ENCODE measurements at places on chromosomes 7 and 10. TPM values are rescaled to one million over a fixed set of nuclear protein-coding genes. Genes with fewer than 3 reads are reported as not detected.

GRCh38 chr7:40879941-40880543 lies 745.2 kb downstream of the SUGCT start:
- no peak for DNase-seq

CDK14 gene
- 23.5 TPM for total RNA-seq

ARL3 gene
- total RNA-seq, result 11.2 TPM

RPP30 gene
- 32.9 TPM for total RNA-seq

CROT gene
- total RNA-seq, result 96.9 TPM
